Stimulated activated CD8-positive, alpha-beta memory T cell treated with anti-CD3 and anti-CD28 coated beads, Interleukin-4, amount 100 ng/mL, for 1 hour (primary cell): ENCODE measurements at places on chromosomes 2 and 18.

- no peak for DNase-seq
Measured at GRCh38 chr2:239482778-239483712, 82.2 kb upstream of the HDAC4 start.

DNA sequence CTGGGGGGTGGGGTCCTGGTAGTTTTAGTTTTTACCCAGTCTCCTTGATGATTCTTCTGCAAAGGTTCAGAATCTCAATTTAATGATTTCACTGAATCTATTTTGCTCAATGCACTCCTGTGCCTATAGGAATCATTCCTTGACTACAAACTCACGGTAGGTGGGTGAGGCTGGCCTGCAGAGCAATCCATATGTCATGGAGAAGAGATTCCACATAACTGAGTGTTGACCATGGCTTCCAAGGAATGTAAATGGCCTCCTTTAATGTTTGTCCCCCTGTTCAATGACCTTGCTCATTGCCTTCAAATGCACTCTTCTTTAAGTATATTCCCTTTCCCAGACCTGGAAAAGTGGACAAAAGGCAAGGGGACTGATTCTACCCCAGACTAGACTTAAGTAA lies 12.5 kb downstream of the FAP start:
- DNase-seq = no peak

GRCh38 chr2:178829981-178830380 lies 22.8 kb upstream of the TTN start:
- DNase-seq = no peak

GRCh38 chr2:151855111-151855510 lies 26.9 kb upstream of the ARL5A start:
- no peak for DNase-seq

- DNase-seq = no peak
Measured at GRCh38 chr18:49096021-49096420, 145.3 kb upstream of the SMAD7 start.
